CD4-positive, CD25-positive, alpha-beta regulatory T cell (primary cell): ENCODE measurements at places on chromosomes 2 and 18. TPM values are rescaled to one million over a fixed set of nuclear protein-coding genes. Genes with fewer than 3 reads are reported as not detected.
A peak's percentile ranks its signal among the peaks of the same experiment; 100 is the strongest.

FSHR gene
- not detected for total RNA-seq

TMEM178A gene
- not detected for total RNA-seq

GNLY gene
- 2.4 TPM for total RNA-seq

ACKR3 gene
- 3.0 TPM for total RNA-seq

CDK15 gene
- not detected for total RNA-seq

UPP2 gene
- not detected for total RNA-seq

FSIP2 gene
- 0.32 TPM for total RNA-seq

WNT6 gene
- not detected for total RNA-seq

TUBA3D gene
- not detected for total RNA-seq

SLC35F6 gene
- total RNA-seq, result 21.2 TPM

KCNG2 gene
- not detected for total RNA-seq

SNRNP27 gene
- 44.1 TPM for total RNA-seq

DNER gene
- not detected for total RNA-seq

- no peak for DNase-seq
Measured at GRCh38 chr2:168956392-168956791, 55.3 kb downstream of the G6PC2 start.

GRCh38 chr2:7121851-7122250 is 204.6 kb downstream of the RNF144A start:
- DNase-seq, result no peak

DNA sequence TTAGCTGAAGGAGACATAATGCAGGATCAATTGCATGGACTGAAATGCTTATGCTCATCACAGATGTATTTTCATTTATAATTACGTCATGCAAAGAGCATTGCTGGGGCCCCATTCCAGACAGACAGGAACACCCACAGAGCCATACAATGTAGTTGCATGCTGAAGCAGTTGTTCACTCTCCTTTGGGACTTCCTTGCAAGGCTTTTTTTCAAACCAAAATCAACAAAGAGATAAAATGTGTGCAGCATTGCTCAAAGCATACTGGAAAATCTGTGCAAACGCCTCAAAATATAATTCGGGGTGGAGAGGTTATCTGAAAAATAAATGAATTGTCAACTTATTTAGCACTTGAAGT is 463.2 kb downstream of the CDH2 start:
- DNase-seq, result no peak

GRCh38 chr2:39368846-39369245 is 68.2 kb downstream of the MAP4K3 start:
- DNase-seq, result no peak

- no peak for DNase-seq
Measured at GRCh38 chr2:7027956-7028655, 110.9 kb downstream of the RNF144A start.

DNA sequence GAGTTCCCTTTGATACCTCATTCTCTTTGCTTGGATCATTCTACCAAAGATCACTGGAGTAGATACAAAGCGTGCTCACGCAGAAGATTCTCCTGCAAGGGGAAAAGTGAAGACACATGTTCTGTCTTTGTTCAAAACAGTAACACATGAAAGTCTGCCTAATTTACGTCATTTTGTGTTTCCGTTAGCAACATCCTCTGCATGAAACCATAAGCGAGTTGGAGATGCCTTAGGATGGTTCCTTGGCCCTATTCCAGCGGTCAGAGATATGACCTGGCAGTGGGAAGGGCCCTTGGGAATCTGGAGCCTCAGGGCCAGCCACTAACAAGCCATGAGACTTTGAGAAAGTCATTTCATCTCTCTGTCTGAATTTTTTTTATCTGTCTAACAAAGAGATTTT is 180.9 kb upstream of the TWIST2 start:
- DNase-seq, result no peak

DNA sequence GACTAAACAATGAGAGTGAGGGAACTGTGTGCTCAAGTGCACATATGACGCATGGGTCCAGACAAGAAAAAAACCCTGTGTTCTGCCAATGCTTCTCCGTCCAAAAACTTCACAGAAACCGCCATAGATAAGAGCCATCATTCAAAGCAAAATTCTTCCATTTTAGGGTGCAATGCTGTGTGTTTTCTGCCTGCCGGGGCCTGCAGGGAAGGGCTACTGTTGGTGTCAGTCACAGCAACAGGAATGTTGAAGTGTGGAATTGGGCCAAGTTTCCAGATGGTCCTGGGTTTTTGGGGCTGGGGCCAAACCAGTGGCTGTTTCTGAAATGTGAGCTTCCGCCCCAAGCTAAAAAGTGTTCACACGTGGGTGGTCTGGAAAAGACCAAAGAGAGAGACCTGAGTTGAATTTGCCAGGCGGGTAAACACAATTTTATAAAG is 677 bp upstream of the MC2R start:
- DNase-seq, result no peak

DNA sequence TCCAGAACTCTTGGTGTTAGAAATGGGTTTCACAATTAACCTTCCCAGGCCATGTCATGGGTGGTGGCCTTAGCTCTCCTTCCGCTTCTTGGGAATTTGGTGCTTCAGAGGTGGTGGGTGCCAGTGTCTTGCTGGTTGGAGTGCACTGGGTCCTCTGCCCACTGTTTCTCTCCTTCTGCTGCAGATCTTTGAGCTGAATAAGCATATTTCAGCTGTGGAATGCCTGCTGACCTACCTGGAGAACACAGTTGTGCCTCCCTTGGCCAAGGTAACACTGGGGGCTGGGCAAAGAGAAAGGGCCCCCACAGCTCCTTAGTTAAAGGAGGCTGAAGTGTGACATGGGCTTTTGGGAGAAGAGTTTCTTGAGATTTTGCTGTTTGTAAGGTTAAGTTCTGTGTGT is 32.0 kb upstream of the PRLH start:
- no peak for DNase-seq

- DNase-seq, result no peak
Measured at GRCh38 chr2:135974036-135974435, 11.4 kb downstream of the DARS1 start.

DNA sequence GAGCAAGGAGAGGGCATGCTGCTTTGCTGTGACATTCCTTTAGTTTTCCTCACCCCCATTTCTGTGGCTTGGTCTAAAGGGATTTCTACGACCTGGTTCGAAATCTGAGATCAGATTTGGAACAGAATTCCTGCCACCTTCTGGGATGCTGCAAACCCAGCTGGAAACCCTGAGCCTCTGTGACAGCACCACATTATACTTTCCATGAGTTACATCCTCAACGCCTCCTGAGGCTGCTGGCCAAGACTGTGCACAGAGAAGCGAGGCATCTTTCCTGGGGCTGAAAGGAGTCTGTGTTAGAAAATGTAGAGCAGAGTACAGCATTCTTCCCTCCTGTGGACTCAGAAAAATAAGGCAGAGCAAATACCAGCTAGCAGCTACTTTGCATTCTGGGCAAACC is 138.1 kb upstream of the CHAC2 start:
- no peak for DNase-seq

DNA sequence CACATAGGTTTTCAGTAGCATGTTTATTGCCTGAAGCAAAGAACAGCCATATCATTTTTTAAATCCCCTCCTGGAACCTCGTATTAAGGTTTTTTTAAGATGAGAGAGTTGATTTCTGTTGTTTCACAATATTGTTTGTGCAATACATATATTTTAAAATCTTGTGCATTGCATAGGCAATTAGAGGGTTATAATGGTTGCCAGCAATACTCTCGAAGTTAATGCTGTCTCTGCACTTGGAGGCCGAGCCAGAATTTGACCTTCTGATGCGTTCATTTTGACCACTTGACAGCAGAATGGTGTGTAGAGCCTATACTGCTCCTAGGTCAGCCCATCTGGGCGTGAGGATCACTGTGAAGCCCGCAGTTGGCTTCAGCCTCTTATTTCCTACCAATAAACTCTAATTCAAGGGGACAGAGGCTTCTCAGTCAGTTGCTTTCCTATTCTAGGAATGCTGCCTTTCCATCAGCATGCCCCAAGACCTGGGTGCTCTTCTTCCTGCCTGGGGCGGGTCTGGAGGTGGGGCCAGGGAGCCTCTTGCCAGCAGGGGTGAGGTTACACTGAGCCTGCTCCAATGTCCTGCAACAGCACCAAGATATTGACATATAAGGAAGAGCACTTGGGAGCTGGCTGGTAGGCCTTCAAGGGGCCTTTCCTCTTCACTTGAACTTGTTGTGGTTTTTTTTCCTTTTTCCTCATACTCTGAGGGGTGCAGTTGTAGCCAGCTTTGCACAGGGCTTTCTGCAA is 91.4 kb upstream of the BCL2L11 start:
- no peak for DNase-seq

DNA sequence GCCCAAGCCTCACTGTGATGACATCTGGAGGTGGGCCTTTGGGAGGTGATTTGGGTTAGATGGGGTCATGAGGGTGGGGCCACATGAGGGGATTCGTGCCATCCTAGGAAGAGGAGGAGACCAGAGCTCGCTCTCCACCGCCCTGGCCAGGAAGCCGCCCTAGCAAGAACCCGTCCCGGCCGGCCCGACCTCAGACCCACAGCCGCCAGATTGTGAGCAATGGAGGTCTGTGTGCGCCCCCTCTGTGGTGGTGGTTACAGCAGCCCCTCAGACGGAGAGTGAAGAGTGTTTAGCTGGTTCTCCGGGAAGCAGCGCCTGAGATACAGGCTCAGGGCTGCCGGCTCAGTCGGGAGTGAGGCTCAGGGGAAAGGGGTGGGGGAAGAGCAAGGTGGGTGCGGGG is 83.3 kb downstream of the RTP5 start:
- DNase-seq, result no peak

- DNase-seq, result peak; percentile 6
Measured at GRCh38 chr18:25843791-25844190, 246.6 kb downstream of the SS18 start.

GRCh38 chr2:240433973-240434727 is 1.3 kb upstream of the GPC1 start:
- DNase-seq, result no peak

DNA sequence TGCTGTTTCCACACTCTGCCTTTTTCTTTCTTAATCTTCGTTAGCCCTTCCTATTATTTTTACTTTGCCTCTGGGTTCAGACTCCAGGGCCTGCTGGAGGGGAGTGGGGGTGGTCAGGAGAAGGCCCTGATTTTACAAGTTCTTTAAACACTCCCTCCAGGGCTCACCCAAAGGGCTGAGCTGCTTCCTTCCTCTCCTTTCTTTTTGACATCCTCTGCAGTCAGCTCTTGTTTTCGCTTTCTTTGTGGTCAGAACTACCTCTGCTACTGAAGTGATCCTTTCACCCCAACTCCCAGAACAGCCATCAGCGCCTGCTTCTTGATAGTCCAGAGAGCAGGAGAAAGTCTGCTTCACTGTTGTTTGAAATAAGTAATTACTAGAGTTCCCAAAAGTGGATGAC is 925.7 kb downstream of the EPHA4 start:
- no peak for DNase-seq

DNA sequence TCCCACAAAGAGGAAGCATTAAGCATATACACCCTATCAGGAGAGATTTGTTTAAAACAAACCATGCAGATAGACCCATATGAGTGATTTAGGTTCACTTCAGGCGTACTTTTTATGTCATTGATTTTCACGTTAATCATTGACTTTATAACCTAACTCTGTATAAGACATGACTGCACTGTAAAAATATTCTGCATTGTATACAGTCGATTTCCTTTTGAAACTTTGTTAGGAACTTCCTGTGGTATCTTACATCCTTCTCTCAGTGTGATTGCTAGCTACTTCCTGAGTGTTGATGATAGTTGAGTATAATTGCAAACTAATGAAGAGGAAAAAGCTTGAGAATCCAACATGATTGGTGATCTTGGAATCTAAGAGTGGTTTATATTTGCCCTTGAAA is 69.4 kb downstream of the XIRP2 start:
- DNase-seq, result no peak

DNA sequence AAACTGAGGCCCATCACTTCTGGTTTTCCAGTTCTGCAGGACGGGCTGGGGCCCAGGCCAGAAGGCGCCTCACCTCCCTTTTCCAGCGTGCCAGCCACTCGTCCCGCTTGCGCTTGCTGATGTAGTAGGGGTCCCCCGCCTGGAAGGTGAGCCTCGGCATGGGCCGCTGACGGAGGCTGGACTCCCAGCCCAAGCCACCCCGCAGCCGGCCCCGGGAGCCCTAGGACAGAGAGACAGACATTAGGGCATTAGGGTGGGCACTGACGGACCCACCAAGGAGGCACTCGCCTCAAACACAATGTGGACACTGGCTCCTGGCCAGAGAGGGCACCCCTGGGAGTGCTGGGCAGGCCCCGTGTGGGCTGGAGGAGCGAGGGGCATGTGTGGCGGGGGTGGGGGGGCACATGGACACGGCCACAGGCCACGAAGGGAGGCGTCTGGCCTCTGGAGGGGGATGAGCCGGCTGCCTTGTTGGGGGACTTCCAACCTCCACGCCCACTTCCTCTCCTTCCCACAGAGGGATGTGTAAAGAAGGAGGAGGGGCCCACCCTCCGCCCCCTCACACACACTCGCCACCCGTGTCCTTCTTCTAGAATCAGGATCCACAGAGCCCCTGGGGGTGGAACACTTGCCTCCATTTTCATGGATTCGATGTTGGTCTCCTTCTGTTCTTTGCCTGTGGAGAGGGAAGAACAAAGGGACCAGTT is 66.7 kb downstream of the DNMT3A start:
- DNase-seq, result peak; percentile 50

DNA sequence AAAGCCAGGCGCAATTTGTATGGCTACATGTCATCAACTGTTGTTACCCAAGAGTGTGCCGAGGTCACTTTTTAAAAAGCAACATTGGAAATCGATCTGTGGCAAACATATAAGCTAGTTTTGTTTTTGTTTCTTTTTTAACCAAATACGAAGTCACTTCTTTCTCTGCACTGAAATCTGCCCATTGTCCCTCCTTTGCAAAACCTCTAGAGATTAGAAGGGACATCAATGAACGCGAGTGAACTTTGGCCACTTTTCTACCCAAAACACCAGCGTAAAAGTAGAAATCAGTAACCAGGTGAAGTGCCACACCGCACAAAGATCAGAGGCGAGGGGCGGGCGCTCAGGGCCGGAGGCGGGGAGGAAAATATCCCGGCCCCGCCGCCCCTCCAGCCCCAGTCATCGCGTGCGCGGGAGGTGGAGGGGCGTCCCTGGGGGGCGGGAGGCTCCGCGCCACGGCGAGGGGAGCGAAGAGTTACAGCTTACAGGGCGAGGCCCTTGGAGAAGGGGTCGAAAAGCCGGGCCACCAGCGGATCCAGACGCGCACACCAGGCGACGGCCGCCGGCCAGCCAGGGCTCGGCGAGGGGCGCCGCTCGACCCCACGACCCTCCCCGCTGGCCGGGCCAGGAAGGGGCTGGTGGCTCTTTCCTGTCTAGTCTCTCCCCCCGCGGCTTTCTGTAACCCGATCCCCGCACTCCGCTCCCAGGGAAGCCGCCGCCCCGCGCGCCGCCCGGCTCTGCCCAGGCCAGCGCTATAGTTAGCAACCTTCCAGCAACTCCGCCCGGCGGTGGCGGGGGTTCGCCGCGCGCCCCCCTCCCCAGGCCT is 993 bp downstream of the RBMS1 start:
- peak; percentile 16 for DNase-seq

DNA sequence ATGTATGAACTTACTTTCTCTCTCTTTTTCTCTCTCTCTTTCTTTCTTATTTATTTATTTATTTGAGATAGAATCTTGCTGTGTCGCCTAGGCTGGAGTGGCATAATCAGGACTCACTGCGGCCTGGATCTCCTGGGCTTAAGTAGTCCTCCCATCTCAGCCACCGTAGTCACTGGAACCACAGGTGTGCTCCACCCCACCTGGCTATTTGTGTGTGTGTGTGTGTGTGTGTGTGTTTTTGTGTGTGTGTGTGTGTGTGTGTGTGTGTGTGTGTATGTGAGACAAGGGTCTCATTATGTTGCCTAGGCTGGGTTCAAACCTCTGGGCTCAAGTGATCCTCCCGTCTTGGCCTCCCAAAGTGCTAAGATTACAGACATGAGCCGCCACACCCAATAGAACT is 64.3 kb downstream of the KIAA1328 start:
- DNase-seq, result no peak
